Spinal cord (tissue), 10 donors: ENCODE measurements at places on chromosomes 12 and 14.

DNA sequence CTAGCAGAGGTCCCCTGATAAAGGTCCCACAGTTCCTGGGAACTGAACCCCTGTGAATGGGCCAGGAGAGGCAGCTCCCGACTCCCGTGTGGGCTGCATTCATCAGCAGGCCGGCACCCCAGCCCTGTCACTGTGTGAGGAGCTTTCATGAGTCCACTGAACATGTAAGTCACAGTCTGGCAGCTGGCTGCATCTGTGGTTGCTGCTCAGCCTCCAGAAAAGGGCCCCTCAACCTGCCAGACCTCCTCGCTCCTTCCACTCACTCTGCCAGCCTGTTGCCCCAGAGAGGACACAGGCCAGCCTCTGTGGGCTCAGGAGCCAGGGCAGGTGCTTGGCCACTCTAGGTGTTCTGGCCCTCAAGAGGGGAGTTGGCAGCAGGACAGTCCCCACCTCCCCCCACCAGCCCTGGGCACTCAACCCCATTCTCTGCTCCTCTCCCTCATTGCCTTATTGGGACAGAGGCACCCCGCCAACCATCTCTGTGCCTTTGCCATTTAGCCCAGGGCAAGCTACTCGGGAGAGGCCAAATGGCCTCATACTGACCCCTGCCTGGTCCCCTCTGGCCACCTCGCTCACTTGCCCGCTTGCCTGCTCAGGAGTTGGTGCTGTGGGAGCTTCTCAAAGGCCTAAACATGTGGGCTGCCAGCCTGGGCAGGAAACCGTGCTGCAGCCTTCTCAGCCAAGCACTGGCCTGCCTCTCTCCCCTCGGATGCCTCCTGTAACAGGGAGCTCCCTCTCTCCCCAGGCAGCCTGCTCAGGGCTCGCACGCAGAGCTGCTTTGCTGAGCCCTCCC, 1.9 kb downstream of the RTL1 start:
- DNase-seq: no peak

DNA sequence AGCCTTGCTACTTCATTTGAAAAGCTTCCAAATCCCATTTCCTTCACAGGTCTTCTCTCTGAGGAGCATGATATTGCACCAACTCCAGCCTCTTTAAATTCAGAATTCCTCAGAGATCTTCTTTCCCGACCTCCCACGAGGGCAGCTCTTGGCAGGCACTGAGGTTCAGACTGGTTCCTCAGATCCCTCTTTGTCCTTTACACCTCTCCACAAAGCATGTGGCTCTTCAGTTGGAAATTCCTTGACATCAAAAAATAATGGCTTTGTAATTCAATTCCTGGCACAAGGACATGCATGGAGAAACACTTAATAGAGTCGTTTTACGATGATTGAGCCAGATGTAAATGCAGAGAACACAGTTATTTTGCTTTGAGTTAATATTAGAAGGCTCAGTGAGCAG, 63.2 kb upstream of the TMX1 start:
- no peak for DNase-seq

DNA sequence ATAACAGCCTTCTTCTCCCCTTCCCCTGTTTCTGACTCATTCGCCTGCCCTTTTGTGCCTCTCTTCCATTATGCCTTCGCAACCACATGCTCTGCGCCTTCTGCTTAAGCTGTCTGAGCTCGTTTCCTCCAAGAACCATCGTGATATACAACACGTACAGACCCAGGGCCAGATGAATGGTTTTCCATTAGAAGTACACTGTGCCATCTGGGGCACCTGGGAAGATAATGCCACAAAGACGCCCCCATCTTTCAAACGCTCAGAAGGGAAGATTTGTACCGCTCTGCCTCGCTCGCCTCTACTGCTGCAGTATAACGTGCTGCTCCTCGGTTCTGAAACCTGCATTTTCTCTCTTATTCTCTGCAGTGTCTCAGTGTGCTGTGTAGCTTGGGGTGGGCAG, 470.9 kb upstream of the STXBP6 start:
- no peak for DNase-seq

GRCh38 chr12:40342010-40342409, 117.2 kb downstream of the LRRK2 start:
- no peak for DNase-seq

DNA sequence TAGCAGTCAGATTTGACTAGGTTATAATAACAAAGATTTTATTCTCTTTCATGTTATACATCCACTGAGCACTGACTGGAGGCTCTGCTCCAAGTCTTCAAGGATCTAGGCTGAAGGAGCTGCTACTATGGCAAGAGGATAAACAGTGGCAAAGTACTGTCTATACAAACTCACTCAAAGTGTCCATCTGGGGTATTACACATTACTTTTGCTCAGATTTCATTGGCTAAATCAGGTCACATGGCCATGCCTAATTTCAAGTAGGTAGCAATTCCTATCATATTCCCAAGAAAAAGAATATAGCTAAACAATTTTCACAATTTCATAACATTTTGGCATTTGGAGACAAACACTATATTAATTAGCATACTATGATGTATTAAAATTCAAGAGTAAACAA, 40.9 kb downstream of the CDK17 start:
- no peak for DNase-seq
